ENCODE measurements at places on chromosomes 12 and 14.

DNA sequence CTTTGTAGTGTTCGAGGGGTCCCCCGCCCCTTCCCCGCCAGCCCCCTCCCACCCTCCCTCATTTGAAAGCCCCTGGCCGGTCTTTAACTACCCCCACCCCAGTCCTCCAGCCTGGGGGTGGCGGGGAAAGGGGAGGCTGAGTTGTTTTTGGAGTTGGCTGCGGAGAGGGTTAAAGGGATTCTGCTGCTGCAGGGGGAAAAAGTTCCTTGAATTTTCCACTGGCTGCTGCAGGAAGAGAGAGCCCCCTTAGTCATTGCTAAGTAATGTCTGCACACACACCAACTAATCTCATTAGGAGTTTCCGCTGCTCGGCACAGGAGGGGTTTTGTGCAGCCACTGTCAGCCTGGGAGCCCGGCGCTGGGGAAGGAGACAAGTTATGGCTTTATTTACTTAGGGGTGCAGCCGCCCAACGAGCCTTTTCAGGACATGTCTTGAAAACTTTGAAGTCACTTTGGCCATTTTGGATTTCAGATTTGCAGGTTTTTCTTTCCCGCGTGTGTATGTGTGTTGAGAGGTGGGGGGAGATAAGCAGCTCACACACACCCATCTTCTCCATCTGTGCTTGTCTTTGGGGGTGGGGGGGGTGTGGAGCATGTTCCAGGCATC is 1.8 kb downstream of the ELK3 start:
- DNase-seq = peak; percentile 26

- DNase-seq = no peak
Observed at GRCh38 chr12:18439541-18439940, 178.2 kb downstream of the PIK3C2G start.

DNA sequence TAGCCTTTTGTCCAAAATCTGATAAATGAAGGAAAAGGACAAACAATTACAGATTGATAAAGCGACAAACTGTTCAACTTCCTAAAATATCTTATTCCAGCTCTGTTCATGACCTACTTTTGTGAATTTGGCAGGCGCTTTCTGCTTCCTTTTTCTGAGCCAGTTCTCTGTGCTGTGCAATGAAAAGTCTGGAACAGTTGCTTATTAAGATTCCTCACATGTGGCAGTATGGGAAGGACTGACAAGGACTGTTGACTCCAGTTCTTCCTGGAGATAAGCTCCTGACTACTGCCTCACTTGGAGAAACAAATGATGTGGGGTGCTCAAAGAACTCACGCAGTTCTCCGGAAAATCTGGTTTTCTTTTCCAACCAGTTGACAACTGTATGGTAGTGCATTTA is 58.3 kb upstream of the ANP32D start:
- DNase-seq = no peak

DNA sequence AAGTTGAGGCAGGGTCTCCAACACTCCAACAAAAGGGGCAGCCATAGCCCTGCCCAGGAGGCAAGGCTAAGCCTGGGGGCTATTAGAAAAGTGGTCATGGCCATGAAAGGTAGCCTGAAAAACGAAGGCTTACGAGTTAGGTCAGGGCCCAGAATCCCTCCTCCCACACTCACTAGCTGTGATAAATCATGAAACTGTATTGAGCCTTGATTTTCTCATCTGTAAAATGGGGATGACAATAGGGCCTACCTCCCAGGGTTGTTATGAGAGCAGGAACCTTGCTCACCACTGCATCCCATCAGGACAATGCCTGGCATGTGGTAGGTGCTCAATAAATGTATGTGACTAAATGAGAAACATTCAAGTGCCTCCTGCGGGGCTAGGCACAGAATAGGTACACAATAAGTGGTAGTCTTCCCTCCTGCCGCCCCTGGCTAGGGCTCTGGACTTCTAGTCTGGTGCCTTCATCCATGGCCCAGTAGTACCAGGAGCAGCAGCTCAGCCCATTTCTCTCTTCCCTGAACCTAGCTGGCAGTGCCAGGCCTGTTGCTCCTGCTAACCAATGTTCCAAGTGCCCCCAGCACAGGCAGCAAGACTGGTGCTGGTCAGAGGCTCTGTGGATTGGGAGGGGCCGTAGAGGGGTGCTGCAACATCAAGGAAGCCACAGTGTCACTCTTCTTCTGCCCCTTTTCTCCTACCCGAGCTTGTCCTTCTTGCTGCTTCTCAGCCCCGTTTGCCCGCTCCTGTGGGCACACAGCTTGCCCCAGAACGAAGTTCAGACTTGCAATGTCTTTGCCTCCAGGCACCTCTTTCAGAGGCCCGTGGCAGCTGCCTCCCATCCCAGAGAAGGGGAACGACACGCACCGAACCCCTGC is 7.8 kb downstream of the PGF start:
- no peak for DNase-seq

- no peak for DNase-seq
Observed at GRCh38 chr14:75579338-75579864, 981 bp downstream of the FLVCR2 start.

GRCh38 chr12:121304306-121304705 is 7.8 kb upstream of the CAMKK2 start:
- no peak for DNase-seq
